ENCODE measurements at places on chromosomes 1 and 21.

GRCh38 chr1:183872403-183872802 is 67.5 kb downstream of the RGL1 start:
- DNase-seq: no peak

GRCh38 chr1:197195100-197195499 is 48.6 kb upstream of the ASPM start:
- no peak for DNase-seq

DNA sequence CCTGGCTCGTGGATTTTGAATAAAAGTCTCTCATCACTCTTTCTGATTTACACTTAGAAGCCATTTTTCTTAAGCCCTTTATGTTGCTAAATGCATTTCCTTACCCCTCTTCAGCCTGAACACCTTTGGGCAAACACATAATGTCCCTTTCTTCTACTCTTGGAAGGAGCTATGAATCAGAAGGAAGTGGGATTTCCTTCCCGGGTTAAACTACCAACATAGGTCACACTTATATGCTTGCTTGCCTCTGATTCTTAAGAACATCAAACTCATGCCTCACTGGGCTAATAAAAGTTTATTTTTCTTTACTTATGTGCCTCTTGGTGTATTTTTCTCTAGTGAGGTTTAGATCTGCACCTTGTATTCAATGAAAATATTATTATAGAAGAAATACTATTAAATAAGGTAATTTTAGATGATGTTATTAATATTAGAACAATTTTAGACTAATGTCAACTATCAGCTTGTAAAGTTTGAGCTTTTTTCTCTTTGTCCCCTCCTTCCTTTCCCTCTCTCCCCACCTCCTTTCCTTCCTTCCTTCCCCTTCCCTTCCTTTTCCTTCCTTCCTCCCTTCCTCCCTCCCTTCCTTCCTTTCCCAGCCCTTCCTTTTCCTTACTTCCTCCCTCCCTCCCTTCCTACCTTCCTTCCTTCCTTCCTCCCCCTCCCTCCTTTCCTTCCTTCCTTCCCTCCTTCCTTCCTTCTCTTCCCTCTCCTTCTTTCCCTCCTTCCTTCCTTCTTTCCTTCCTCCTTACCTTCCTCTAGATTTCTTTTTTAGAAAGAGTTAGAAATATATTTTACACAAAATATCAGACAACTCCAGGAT is 66.5 kb upstream of the KCNJ6 start:
- no peak for DNase-seq

DNA sequence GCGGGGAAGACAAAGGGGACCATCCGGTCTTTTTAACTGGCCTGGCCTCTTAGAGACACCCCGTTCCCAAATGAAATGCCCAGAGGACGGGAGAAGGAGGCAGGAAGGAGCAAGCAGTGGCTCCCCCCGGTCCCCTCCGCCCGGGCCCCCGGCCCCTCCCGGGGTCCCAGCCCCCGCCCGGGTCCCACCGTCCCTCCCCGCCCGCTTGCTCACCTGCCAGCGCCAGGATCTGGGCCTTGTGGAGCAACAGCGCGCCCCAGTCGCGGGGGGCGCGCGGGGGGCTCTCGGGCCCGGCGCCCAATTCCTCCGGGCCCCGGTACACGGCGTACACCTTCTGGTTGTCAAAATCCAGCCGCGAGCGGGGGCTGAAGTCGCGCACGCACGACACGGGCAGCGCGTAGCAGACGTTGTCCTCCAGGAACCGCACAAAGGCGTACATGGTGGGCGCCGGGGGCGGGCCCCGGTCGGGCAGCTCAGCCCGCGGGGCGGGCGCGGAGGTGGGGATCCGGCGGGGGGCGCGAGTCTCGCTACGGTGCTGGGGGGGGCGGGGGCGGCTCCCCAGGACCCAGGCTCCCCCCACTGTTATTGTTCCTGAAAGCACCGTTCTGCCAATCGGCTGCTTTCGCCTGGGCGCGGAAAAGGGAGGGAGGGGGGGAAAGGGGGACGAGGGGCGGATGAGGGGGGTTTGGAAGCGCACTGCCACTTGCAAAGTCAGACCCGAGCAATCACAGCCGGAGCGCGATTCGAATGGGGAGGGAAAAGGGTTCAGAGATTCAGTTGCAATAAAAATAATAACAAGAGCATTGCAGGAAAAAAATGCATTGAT is at the start of gene BEND5:
BEND5 (minus strand) TSS at position 499 of the 826 bp plus-strand sequence; CDS start at position 439, 60 bp downstream.
- DNase-seq: no peak

DNA sequence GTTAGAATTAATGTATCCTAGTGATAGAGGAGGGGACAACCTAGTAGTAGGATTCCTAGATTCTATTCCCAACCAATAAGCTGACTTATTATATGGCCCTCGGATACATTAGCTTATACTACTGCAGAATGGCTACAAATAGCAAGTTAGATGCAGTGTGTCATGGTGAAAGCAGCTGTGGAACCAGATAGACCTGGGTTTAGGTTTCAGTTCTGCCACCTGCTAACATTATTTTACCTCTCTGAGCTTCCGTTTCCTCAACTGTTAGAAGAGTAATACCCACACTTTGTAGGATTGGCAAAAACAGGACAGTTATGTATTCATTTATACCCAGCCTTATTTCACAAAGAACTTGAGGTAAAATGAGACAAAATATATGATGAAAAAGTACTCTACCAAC is 21.6 kb upstream of the MAGOH start:
- DNase-seq: no peak

- DNase-seq: no peak
Measured at GRCh38 chr1:55535724-55536544, 320.8 kb upstream of the USP24 start.

GRCh38 chr1:41518471-41518870 is 34.0 kb upstream of the EDN2 start:
- no peak for DNase-seq

GRCh38 chr1:214332946-214333798 is 52.2 kb downstream of the SMYD2 start:
- DNase-seq: no peak

GRCh38 chr1:154994591-154994990 is 1.2 kb downstream of the LENEP start:
- no peak for DNase-seq

GRCh38 chr1:31734582-31735107 is 29.5 kb downstream of the ADGRB2 start:
- DNase-seq: no peak

GRCh38 chr1:8431019-8431418 is 113.1 kb downstream of the SLC45A1 start:
- no peak for DNase-seq

- DNase-seq: no peak
Measured at GRCh38 chr1:21350202-21350885, 60.1 kb upstream of the ECE1 start.

- DNase-seq: no peak
Measured at GRCh38 chr1:163655565-163655964, 333.8 kb downstream of the NUF2 start.

GRCh38 chr1:35030756-35031446 is 844 bp downstream of the ZMYM6 start:
- DNase-seq: no peak

- DNase-seq: no peak
Measured at GRCh38 chr1:23809751-23810171, 9.2 kb upstream of the GALE start.

DNA sequence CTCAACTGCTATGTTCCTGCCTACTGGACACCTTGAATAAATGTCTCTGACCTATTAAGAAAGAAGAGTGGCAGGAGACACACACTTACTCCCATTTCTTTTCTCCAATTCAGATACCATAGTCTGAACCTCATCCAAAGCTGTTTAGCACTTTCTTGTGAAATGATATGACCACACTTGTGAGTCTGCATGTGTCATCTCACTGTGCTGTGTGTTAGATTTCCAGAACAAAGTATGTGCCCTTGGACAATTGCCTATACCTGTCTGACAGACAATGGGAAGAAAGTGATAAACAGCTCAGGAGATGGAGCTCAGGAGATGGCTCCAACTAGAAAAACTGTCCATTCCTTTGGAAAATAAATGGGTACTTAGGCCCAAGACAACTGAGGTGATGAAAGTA is 48.4 kb downstream of the USP48 start:
- no peak for DNase-seq

GRCh38 chr1:46062651-46063319 is 69.6 kb downstream of the PIK3R3 start:
- no peak for DNase-seq

- no peak for DNase-seq
Measured at GRCh38 chr1:45512641-45513054, 9.0 kb downstream of the PRDX1 start.

- DNase-seq: no peak
Measured at GRCh38 chr1:27138368-27138767, 16.6 kb downstream of the SLC9A1 start.

Measured in AG04449 (cell line).